RCC 7860 (cell line): ENCODE measurements at places on chromosomes 4 and X.

GRCh38 chrX:7828594-7828993 is 14.4 kb upstream of the VCX start:
- DNase-seq, result no peak

- no peak for DNase-seq
Measured at GRCh38 chr4:118177126-118177525, 142.8 kb downstream of the NDST3 start.

- peak; percentile 5 for DNase-seq
Measured at GRCh38 chrX:23317799-23318724, 16.6 kb upstream of the PTCHD1 start.

DNA sequence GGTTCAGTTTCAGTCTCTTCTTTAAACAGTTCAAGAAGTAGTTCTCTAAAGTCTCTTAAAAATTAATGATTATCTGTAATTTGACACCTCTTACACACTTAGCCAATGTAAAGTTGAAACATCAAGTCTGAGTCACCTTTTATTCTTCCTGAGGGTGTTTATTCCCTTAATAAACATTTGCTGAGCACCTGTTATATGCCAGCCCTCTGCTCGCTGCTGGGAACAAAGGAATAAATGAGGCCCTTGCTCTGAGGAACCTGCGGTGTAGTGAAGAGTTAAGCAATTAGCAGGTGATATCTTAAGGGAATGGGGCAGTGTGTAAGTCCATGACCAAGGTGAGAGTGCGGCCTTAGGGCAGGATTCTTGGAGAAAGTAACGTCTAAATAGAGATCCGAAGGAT is 5.2 kb upstream of the NDNF start:
- no peak for DNase-seq

DNA sequence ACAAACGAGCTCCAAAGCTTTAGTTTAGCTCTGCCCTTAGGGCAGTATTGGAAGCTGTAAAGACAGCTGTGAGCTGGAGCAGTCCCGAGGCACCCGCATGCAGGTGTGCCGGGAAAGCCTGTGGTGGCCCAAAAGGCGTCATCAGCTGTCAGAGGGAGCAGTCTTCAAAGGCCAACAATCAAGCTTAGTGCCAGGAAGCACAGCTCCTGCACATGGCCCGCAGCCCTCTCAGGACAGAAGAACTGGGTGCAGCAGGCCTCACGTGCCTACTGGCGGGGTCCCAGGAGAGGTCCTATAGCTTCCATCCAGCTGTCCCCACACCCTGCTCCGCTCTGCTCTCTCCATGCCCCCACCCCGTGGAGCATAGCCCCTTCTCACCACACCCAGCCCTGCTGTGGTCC is 92.2 kb upstream of the TRIM2 start:
- no peak for DNase-seq

GRCh38 chr4:20195071-20195885 is 56.4 kb upstream of the SLIT2 start:
- peak; percentile 54 for DNase-seq

GRCh38 chr4:123107444-123108252 is 185.3 kb upstream of the NUDT6 start:
- no peak for DNase-seq

DNA sequence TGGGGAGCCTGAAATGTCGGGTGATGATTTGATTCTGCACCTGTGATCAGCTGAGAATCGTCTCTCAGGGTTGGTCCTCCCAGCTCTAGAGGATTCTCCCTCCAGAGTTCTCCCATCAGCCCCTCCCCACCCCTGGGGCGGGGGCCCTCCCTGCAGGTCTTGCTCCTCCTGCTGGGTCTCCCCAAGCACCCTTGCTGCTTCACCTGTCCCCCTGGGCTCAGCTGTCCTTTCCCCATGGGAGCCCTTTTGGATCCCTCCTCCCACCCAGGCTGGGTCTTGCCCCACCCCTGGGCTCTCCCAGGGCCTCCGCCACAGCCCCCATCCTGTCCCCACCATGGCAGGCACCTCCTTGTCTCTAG is 22.2 kb downstream of the PSAPL1 start:
- DNase-seq, result no peak

DNA sequence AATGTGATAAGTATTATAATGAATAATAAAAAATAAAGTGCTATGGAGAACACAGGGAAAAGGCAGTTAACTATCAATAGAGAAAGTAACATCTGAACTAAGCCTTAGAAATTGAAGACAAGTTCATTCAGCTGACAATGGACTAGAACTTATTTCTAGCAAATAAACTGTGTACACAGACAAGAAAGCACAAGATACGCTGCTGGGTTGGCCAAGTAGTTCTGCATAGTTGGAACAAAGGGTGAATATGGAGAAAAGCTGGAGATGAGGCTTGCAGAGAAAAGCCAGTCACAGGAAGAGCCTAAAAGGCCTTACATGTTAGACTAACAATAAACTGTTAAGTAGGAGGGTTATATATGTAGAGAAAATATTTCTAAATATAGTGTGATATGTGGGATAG is 71.2 kb downstream of the WDFY3 start:
- DNase-seq, result no peak
